ENCODE measurements at places on chromosomes 7 and 10.

DNA sequence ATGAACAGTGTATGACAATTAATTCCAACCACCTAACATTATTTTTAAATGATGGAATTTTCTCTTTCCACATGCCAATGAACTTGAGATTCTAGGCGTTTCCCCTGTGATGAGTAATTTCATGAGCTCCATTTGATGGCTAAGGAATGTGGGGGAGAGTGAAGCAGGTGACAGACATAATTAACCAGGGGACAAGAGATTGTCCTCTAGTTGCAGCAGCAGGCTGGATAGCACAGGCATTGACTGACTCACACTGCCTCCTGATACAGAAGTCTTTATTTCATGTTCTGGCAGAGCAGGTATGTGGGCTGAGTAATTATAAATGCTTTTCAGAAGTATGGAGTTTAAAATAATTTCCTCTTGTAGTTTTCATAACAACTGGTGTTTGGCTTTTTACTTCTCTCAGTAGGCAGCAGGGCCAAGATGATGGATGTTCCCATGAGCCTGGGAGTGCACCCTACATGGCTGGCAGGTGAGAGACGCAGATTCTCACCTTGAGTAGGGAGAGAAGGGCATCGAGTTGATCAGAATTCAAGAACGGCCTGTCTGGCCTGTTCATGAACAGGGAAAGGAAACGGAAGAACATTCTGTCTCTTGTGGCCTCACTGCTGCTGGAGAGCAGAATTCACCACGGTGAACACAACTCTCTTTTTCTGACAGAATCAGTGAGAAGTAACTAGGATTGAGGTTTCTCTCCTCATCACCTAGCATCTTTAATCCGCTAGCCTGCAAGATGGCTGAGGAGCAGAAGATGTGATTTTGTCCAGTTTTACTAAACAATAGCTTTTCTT lies 118.8 kb downstream of the AOAH start:
- no peak for DNase-seq

DNA sequence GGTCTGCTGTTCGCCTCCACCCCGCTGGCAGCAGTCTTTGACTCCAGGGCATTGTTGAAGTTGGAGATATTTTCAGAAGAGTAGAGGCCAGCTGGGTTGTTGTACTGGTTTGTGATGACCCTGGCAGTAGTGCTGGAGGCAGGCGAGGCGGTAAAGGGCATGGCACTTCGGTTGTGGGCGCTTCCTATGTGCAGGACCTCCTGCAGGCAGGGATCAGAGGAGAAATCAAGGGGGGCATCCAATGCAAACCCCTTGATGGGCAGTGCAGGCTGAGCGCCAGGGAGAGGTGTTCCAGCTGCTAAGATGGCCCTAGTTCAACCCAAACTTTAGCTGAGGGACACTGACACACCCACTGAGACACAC lies 27.0 kb downstream of the PDLIM1 start:
- DNase-seq, result no peak

GRCh38 chr7:154578336-154578735 lies 424.6 kb downstream of the PAXIP1 start:
- no peak for DNase-seq

DNA sequence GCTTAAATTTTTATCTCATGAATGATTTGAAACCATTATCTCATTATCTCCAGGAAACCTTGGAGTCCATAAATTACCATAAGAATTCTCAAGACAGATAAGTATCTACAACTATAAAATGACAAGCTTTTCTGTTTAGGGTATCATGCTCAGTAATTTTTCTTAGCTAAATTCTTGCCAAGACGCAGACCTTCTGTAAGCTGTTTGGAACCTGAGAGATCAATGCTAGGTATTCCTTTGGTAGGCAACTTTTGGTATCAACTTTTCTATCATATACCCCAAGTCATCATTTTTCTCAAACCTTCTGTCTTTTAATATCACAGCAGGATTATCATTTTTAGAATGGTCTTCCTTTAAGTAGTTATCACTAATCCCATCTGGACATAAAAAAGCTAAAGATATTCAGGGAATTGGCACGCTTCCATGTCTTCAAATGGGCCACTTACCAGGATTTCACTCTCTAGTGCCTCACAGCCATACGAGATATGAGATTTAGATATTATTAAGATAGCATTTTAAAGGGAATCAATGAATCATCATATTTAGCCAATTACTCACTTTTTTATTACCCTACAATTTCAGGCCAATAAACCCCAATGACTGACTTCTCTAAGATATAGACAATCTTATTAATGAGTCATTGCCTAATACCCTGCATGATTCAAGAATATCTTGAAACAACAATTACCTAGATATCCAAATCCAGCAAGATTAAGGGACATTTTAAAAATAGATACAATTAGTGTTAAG lies 544.1 kb downstream of the HTR7 start:
- no peak for DNase-seq

GRCh38 chr7:24877790-24878311 lies 102.1 kb downstream of the OSBPL3 start:
- DNase-seq, result no peak

- DNase-seq, result no peak
Observed at GRCh38 chr10:37762287-37762686, 95.1 kb downstream of the ZNF248 start.

- DNase-seq, result no peak
Observed at GRCh38 chr7:46123-46829, 146.1 kb upstream of the FAM20C start.

GRCh38 chr10:14481752-14482151 lies 151.0 kb upstream of the FRMD4A start:
- DNase-seq, result no peak

DNA sequence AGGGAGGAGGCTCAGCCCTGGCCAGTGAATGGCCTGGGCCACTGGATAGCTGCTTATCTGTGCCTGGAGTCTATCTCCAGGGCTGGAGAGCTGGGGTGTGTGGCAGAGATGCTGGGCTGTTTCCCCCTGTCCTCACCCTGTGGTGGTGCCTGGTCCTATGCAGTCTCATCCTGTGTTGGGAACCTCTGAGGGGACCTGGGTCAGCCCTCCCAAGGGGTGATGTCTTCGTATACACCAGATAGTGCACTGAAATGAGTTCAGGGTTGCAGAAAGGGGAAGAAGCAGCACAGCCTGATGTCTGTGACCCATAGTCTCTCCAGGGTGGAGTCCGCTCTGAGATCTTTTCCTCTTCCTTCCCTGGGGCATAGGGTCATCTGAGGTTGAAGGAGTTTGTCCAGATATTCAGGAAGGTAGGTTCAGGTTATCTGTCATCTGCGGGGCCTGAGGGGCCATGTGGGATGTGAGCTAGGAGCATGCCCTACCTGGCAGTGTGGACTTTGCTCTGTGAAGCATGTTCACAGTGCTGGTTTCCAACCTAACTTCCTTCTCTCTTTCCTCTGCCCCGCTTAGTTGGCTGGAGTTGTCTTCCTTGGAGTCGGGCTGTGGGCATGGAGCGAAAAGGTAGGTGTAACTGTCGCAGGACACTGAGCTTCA lies 33.4 kb upstream of the SH2D4B start:
- DNase-seq, result no peak

GRCh38 chr10:114301951-114302710 lies 63.1 kb downstream of the VWA2 start:
- no peak for DNase-seq

Measured in BJ (cell line).